H1 (cell line): ENCODE measurements at places on chromosomes 6 and 20.

DNA sequence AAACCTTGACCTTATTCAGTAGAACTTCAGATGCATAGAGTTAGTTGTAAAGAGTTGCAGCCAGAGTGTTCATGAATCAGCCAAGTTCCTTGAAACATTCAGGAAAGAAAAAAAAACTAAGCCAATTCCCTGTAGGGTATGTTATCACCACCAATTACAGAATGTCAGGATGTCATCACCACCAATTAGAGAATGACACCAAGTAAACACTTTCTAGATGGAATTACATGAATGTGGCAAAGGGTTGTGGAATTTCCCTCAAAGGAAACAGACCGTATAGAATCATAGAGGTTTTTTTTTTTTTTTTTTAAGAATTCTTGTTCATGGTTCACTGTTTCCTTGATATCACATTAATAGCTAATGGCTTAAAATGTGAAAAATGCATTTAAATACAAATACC, 472.1 kb upstream of the RNF217 start:
- no peak for DNase-seq
- no peaks in the 10 kb centered on the region for H3K27me3 ChIP-seq
- H3K36me3 ChIP-seq = no peaks in the 10 kb centered on the region
- H3K4me3 ChIP-seq = no peak overlapping the region

- no peaks in the 10 kb centered on the region for H3K27me3 ChIP-seq
- H3K4me3 ChIP-seq = no peak overlapping the region
- DNase-seq = no peak
- peaks cover 2% of the 10 kb centered on the region for H3K4me1 ChIP-seq
- no peaks in the 10 kb centered on the region for H3K36me3 ChIP-seq
Observed at GRCh38 chr6:1745814-1746213, 136.1 kb downstream of the FOXC1 start.

GRCh38 chr20:2237059-2237458, 58.7 kb upstream of the TGM3 start:
- no peak overlapping the region for H3K4me3 ChIP-seq
- H3K27me3 ChIP-seq = no peaks in the 10 kb centered on the region

DNA sequence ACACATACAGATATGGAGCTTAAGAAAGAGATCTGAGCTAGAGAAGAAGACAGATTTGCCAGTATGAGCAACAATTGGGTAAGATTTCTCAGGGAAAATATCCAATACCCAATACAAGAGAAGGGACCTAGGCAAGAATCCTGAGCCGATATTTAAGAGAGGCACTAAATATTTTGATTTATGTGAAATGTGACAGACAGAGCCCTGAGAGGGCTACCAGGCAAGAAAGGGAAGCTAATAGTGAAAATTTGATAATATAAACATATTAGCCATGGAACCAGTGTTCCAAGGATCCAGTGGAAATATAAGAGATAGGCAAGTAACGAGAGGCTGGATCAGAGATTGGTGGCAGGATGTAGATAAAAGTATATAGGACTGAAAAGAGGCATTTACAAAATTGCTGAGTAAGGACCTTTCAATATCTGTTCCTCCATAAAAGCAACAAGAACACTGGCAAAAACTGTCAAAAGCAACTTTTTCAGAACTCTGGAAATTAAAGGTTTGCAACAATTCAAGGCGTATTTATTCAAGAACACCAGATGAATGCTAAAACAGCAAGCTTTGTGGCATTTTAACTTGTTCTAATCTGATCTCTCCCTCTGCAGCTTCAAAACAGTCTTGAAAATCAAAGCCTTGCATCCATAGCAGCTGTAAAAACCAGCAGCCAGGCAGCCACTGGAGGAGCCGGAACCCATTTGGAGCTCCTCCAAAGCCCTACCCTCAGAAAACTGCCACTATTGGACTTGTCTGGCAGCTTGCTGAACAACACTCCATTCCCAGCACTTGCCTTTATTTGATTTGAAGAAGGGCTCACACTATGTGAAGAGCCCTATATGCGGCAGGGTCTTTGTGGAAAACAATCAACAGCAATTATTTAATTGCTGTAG, 58.8 kb downstream of the REV3L start:
- no peak for DNase-seq
- H3K4me3 ChIP-seq = no peak overlapping the region
- no peaks in the 10 kb centered on the region for H3K27me3 ChIP-seq
- no peak overlapping the region for H3K27ac ChIP-seq

DNA sequence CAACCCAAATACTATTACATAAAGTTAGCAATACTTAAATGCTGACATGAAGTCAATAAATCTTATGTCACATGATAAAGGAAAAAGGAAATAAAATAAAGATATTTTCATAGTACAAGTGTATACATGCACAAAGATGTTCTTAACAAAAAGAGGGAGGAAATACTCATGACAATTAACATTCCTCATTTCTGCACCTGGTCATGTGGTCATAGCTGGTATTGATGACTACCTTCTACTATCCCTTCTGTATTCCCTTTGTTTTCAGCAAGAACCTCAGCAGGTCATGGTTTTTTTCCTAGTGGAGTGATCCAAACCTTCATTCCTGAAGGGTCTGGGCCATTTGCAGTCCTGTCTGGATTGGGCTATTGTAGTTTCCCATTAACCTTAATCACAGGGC, 43.5 kb upstream of the FYN start:
- H3K36me3 ChIP-seq = no peaks in the 10 kb centered on the region
- no peak overlapping the region for H3K27ac ChIP-seq
- H3K4me1 ChIP-seq = peaks cover 12% of the 10 kb centered on the region

DNA sequence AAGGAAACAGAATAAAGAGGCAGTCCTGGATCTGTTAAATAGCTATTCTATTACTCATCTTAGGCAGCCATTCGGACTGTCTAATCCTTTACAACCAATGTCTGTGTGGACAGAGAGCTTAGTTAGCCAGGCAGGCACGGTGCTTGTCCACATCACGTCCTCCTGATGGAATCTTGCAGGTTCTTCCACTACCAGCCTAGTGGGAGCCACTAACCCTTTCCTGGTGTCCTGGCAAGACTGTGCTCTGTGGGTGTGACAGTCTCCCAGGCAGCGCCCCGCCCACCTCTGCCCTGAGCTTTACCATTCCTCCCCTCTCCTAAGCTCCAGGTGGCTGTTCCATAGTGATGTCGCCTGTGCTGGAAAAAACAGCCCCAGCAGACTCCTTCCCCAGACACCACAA, 78.3 kb upstream of the CLDN20 start:
- H3K27ac ChIP-seq = 0 out of 2 replicates have a peak overlapping the region, but pooled peaks have one; percentile 3
- H3K36me3 ChIP-seq = no peaks in the 10 kb centered on the region; the same call in none of the 2 replicates
- peaks cover 14% of the 10 kb centered on the region for H3K4me1 ChIP-seq
- no peak for DNase-seq

DNA sequence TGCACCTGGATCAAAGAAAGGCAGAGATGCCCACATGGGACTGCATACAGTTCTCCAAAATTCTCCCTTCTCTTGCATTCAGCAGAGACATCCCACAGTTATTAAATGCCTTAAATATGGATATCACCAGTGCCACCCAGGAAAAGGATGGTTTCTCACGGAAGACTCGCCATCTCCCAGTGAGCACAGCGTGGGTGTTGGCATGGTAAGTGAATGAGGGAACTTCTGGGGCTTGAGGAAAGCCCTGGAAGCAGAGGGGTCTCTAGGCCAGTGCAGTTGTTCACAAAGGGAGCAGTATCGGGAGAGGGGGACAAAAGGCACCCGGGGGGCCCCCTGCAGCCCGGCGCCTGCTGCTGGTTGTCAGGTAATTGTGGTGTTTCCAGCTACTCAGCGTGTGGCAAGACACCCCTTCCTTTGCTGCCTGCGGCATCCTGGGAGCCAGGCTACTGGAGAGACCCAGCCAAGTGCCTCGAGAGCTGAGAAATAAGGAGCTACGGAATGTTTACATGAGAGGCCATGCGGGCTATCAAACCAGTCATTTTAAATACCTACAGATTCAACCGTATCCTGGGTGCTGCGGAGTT, 125.4 kb downstream of the PXDC1 start:
- H3K4me1 ChIP-seq = peaks cover 14% of the 10 kb centered on the region
- no peaks in the 10 kb centered on the region for H3K36me3 ChIP-seq
- H3K27me3 ChIP-seq = no peaks in the 10 kb centered on the region
- H3K4me3 ChIP-seq = no peak overlapping the region

DNA sequence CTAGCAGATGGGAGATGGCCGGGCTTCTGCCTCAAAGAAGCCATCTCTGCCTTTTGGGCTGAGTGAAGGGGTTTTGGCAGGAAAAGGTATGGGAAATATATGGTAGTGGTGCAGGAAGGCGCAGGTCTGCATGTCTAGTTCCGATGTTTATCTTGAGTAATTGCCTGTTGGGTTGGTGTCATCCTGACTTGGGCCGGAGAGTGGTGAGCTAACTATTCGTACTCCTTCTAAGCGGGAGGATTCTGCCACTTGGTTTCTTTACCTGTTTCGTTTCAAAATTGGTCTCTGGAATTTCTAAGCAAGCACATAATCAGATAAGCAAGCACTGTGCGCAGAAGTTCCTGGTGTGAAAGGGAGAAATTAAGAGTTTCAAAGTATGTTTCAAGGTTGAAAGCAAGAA, 229.6 kb downstream of the SAMD5 start:
- H3K27me3 ChIP-seq = no peaks in the 10 kb centered on the region
- no peak for DNase-seq
- H3K36me3 ChIP-seq = no peaks in the 10 kb centered on the region
- H3K27ac ChIP-seq = no peak overlapping the region
- H3K4me1 ChIP-seq = no peaks in the 10 kb centered on the region
- no peak overlapping the region for H3K4me3 ChIP-seq

- no peak for DNase-seq
- no peak overlapping the region for H3K27ac ChIP-seq
- no peak overlapping the region for H3K4me3 ChIP-seq
- H3K36me3 ChIP-seq = no peaks in the 10 kb centered on the region
- H3K27me3 ChIP-seq = no peaks in the 10 kb centered on the region
Observed at GRCh38 chr20:61292821-61293612, 41.0 kb downstream of the CDH4 start.

- DNase-seq = no peak
- H3K27me3 ChIP-seq = no peaks in the 10 kb centered on the region
- H3K27ac ChIP-seq = no peak overlapping the region
Observed at GRCh38 chr6:6439778-6440177, 119.3 kb upstream of the F13A1 start.

GRCh38 chr20:19815553-19815991, 57.5 kb downstream of the RIN2 start:
- DNase-seq = no peak
- no peak overlapping the region for H3K4me3 ChIP-seq
- no peaks in the 10 kb centered on the region for H3K27me3 ChIP-seq
- H3K36me3 ChIP-seq = no peaks in the 10 kb centered on the region
- no peaks in the 10 kb centered on the region for H3K4me1 ChIP-seq
- H3K27ac ChIP-seq = no peak overlapping the region

GRCh38 chr6:39453956-39454524, 131.5 kb upstream of the KCNK16 start:
- H3K4me3 ChIP-seq = no peak overlapping the region
- H3K27me3 ChIP-seq = no peaks in the 10 kb centered on the region
- DNase-seq = no peak
- no peaks in the 10 kb centered on the region for H3K36me3 ChIP-seq
- H3K27ac ChIP-seq = no peak overlapping the region

DNA sequence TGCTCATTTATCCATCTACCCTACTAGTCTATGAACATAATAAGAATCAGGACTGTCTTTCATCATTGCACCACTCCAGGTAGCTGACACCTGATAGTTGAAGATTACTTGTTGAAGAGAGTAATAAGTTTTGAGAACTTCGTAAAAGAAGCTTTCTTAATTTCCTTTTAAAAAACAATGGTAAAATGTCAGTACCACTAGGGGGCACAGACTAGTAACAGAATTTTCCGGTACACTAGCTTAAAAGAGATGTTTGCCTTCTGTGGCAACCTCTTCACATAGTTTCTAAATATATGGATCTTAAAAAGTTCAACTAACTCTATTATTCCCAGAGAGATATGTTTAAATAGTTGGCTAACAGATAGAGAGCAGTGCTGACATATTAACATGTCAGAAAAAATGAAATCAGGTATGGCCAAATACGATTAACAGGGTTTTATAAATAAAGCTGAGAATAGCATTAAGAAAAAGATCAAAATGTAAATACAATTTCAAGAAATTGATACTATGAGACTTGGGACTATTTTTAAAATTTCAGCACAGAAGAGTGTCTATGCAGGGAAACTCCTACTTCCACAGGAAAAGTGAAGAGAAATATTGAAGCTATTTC, 5.4 kb upstream of the KCNQ5 start:
- peaks cover 13% of the 10 kb centered on the region; the same call in 1 of the 2 replicates for H3K4me1 ChIP-seq
- no peak overlapping the region for H3K27ac ChIP-seq
- no peak for DNase-seq
- H3K4me3 ChIP-seq = no peak overlapping the region
- peaks cover 29% of the 10 kb centered on the region for H3K27me3 ChIP-seq
- no peaks in the 10 kb centered on the region for H3K36me3 ChIP-seq
